ENCODE measurements at places on chromosomes 16 and 17.

GRCh38 chr17:74020522-74020921 lies 183.0 kb upstream of the RPL38 start:
- no peak for DNase-seq

GRCh38 chr16:10080051-10080772 lies 102.0 kb downstream of the GRIN2A start:
- peak; percentile 27 for DNase-seq

GRCh38 chr17:40501499-40501911 lies at the start of gene TNS4:
TNS4 (minus strand) TSS chr17:40501623; CDS start chr17:40496425, 5,198 bp downstream.
- no peak for DNase-seq

DNA sequence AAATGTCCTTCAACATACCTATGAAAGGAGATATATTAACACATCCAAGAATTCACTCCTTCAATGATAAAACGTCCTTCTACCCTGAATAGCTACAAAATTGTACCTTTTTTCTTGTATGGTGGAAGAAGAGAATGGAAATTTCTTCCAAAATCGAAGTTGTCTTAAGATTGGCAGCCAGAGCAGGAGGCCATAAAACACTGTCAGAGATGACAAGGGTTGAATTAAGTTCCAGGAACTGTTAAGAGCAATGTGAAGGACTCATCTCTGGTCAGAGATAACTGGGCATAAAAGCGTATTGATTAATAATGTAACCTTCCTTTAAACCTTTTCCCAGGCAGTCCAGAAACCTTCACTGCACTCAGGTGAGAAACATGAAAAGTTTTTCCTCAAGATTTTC lies 12.9 kb upstream of the TOM1L1 start:
- no peak for DNase-seq

GRCh38 chr16:27508476-27508875 lies 41.2 kb downstream of the GTF3C1 start:
- no peak for DNase-seq

DNA sequence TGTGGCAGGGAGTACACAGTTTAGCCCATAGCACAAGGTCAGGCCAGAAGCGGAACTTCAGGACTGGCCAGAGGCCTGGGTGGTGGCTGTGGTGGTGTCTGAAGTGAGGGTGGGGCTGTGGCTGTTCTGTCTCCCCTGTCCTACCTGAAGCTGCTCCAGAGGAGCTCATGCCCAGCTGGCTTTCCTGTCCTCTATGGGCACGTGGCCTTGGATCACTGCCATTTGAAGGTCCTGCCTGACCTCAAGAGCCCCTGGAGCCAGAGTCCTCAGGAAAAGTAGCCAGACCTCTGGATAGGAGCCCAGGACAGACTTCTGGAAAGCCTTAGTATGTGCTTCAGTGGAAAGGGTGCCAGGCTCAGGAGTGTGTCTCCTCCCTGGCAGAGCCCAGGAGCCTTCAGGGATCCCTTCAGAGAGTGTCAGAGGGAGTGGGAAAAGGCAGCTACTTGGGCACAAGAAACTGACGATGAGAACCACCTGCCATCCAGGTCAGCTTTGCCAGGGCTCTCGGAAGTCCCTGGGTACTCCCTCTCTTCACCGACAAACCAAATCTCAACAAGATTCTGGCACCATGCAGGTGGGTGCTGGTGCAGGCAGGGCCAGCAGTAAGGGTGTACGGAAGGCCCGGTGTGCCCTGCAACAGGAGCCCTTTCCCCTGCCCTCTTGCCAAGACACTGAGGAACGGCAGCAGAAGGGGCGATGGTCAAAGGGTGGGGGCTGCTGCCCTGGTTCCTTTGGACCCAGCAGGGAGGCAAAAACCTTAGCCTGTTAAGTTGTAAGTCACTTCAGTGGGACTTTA lies 153.7 kb downstream of the NTN1 start:
- no peak for DNase-seq

DNA sequence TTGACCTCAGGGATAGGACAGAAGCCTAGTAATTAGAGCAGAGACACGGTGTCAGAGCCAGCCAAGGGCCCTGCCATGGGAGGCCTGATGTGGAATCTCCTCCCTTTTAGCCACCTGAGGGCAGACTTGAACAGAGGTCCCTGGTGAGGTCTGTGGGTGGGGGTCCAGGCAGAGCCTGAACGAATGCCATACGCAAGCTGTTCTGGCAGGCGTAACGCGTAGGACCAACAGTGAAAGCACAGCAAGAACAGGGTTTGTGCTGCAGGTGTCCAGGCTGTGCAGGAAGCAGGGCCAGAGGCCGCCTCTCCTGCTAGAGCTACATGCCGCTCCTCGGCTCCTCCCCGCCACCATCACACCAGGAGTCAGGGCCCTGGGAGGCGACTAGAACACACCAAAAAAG lies 81.9 kb upstream of the TBX2 start:
- DNase-seq, result no peak

- no peak for DNase-seq
These were observed 56.4 kb upstream of the MGAT5B start for GRCh38 chr17:76811834-76812233.

- no peak for DNase-seq
These were observed 17.1 kb downstream of the SGCA start for GRCh38 chr17:50182783-50183420.

- DNase-seq, result no peak
These were observed 35.9 kb downstream of the CBFA2T3 start for GRCh38 chr16:88940862-88941817.

DNA sequence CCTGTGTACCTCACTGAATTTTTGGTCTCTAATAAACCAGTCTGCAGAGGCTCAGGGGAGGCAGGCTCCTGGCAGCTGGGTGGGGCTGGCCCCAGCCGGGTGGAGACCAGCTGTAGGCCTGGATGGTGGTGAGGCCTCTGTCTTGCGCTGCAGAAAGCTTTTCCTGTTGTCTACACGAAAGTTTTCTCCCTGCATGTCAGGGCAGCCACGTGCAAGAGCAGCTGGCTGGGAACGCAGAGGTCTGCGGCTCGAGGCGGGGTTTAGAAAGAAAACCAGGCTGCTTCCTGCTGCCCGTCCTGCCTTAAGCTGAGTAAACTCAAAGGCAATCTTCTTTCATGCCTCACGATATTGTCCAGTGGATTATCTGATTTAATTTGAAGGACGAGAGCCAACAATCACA lies 2.4 kb downstream of the SERPINF1 start:
- no peak for DNase-seq

Measured in NT2/D1 (cell line).